Esophagus mucosa (tissue), 1 donor: ENCODE measurements at places on chromosomes 1 and 21. TPM values are rescaled to one million over a fixed set of nuclear protein-coding genes. Genes with fewer than 3 reads are reported as not detected.

Gene OR2T29
- not detected for total RNA-seq

Gene TMEM234
- total RNA-seq = 11.0 TPM

Gene CD1D
- 0.44 TPM for total RNA-seq

Gene C1orf226
- total RNA-seq = 4.8 TPM

Gene LMX1A
- total RNA-seq = 0.04 TPM

Gene HEYL
- 0.44 TPM for total RNA-seq

Gene FAM72D
- 2.8 TPM for total RNA-seq

Gene GNB1
- total RNA-seq = 148 TPM

Gene MLLT11
- 0.80 TPM for total RNA-seq

Gene ALPL
- total RNA-seq = 3.6 TPM

Gene CD1E
- not detected for total RNA-seq

DNA sequence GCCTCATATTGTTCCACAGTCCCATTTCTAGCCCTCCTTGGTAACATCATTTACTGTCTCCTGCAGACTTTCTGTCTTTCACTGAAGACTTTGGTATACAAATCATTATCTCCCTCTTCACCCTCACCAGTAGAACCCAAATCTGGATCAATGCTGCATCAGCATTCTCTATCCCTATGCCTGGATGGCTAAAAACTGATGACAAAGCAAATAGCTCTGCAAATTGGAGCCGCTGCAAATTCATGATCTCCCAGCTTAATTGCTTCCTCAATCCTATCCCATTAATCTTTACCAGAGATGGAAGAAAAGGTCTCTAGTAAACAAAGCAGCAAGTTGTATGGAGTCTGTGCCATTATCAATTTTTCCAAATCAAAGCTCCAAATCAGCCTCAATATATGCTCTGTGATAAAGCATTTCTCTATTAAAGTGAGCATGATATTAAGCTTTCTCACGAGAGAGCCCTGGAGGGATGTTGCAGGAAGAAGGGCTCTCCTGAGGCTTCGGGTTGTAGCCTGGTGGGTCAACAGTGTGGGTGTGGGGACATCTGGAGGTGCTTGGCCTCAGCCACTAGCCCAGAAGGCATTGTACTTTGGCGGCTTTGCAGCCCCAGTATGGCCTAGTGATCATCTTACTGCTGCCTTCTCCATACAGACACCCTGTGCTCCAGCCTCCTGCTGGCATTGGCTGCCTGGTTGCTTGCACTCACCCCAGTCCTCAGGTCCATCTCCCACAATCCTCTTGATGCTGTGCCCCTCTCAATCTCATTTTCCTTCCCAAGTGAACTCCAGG is 46.2 kb upstream of the COL24A1 start:
- ATAC-seq = no peak

DNA sequence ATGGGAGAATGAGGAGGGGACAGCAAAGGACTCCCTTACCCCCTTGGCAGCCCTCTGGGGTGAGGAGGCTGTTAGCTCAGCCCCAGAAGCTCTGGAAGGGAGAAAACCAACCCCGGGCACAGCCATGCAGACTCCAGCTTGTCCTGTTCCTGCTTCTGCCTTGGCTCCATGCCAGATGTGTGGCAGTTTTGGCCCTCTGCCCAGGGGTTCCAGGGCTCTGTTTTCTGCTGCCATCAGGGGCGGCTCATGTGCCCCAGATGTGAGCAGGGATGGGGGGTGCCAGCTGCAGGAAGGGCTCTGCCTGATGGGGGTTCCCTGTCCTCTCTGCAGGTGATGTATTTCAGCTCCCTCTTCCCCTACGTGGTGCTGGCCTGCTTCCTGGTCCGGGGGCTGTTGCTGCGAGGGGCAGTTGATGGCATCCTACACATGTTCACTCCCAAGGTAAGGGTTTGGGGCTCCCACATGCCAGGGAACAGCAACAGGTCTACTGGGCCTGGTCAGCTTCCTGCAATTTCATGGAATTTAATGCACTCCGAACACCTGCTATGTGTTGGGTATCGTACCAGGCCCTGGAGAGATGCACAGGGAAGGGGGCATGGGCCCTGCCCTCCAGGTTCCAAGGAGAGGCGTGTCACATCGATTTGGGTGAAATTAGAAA is 26.1 kb downstream of the SLC6A17 start:
- peak; percentile 21 for ATAC-seq

GRCh38 chr1:210262897-210263272 is 30.3 kb downstream of the SERTAD4 start:
- ATAC-seq = no peak

DNA sequence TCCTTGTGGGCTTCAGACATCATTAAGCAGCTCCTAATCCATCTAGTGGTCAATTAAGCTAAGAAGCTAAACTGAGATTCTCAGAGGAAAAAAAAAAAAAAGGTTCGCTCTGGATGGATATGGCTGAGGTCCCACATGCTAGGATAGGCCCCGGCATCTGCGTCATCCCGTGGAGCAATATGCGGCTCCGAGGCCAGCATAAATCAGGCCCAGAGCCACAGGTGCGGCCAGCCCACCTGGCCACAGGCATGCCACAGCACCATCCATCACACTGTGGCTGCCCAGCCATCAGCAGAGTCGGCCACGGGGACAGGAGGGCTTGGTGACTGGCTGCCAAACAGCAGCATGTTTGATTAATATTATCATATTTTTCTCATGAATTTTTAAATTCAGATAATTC is 106.9 kb upstream of the TIAM1 start:
- ATAC-seq = peak; percentile 20

GRCh38 chr1:109912214-109912861 is 1.7 kb downstream of the CSF1 start:
- no peak for ATAC-seq

DNA sequence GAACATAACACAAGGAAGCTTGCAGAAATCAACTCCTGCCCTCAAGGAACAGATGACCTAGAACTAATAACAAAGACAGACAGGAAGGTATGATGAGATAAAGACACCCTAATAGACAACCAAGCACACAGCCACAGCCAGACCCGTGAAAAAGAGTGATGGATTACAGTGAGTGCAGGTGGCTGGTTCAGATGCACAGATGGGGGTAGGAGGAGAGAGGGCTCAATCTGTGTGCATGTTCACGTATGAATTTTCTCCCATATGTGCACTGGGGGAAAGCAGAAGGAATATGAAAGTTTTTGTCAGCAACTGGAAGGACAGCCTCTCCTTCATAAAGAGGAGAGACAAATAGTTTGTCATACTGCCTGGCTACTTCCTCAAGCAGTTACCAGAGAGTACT is 367.1 kb downstream of the PBX1 start:
- ATAC-seq = no peak

DNA sequence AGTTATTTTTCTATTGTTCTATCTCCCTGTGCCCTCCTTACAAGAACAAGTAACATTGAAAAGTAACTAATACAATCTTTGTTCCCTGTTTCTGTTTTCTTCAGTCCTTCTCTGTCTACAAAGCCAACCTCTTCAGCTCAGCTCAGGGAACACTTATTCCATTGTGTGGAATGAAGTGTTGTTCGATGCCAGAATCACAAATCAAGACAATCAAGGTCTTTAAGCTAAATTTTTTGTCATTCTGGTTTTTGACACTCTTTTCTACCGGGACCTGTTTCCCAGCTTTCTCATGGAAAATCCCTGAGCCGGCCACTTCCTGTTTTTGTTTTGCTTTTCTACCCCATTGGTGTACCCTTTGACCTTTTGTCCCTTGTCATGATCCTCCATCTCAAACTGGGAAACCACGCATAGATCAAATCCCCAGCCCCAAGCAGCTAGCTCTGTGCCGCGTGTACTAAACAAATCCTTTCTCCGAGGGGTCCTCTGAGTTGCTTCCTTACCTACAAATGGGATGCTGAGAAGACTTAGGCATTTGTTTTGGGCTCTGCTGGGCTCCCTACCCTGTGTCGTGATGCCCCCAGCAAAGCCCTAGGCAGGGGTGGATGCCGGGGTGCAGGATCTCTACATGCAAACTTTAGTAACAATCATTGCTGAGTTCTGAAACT is 141.8 kb downstream of the TOMM20 start:
- ATAC-seq = no peak

GRCh38 chr1:108007531-108007930 is 42.6 kb upstream of the VAV3 start:
- peak; percentile 67 for ATAC-seq

- ATAC-seq = no peak
Measured at GRCh38 chr21:38409907-38410306, 88.4 kb downstream of the ERG start.

- ATAC-seq = peak; percentile 64
Measured at GRCh38 chr1:153404768-153405167, 11.6 kb upstream of the S100A7A start.

DNA sequence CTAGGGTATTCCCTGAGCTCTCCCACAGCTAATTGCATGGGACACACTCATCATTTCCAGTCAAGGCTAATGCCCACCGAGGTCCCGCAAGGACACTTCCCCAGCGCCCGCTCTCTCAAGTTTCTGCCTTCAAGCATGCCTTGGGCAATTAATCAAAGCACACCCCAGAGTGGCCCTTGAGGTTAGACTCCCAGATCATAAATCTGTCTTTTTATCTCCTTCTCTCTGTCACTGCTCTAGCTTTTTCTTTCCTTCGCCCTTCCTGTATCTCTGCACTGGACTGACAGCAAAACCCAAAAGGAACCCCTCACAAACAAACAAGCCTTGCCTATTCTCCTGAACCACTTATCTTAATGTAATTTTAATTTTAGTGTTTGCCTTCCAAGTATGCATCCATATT is 7.9 kb upstream of the EXOSC10 start:
- no peak for ATAC-seq

DNA sequence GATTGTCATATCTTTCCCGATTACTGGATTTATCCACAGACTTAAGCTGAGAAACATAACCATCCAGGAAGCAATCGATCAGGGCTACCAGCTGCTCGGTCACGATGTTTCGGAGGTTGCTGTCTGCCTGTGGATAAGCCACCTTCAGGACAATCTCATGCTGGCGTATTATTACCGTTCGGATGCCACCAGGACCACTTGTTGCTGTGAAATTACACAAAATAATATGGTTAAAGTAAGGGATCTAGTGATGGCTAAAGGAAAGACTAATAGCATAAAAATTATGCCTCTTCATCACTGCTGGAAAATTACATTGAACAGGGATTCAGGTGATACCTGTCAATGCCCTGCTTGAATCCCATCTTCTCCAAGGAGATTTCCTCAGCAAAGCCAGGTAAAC is 30.8 kb upstream of the ACTA1 start:
- no peak for ATAC-seq

GRCh38 chr1:26181586-26182382 is 4.5 kb downstream of the CNKSR1 start:
- peak; percentile 85 for ATAC-seq

DNA sequence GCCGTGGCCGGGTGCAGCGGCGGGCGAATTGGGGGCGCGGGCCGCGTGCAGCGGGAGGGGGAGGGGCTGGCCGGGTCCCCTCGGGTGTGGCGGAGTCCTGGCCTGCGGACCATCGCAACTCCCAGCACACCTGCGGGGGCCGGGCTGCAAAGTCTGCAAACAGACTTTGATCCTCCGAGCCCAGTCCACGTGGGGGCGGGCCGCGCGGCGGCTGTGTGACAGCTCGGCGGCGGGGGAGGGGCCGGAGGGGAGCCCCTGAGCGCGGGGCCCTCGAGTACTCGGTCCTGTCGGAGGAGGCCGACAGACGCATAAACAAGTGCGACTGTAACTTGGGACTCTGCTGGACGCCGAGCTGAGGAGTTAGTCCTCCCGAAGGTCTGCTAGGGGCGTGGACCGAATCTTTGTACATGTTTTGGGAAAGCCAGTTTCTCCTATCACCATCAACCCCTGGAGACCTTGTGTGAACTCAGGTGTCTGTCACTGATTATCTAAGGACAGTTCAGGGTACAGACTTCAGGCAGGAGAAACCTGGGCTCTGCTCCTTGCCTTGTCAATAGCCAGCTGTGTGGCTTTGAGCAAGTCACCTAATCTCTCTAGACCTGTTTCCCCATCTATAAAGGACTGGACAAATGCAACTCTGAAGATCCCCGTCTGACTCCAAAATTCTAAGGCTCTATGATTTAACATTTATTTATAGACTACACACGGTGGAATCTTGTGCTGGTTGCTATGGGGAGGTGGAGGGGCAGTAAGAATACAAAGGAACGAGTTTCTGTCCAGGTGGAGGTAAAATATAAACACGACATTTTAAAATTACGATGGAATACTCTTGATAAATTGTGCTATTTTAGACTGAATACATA is 710 bp upstream of the SLC30A1 start:
- peak; percentile 60 for ATAC-seq

DNA sequence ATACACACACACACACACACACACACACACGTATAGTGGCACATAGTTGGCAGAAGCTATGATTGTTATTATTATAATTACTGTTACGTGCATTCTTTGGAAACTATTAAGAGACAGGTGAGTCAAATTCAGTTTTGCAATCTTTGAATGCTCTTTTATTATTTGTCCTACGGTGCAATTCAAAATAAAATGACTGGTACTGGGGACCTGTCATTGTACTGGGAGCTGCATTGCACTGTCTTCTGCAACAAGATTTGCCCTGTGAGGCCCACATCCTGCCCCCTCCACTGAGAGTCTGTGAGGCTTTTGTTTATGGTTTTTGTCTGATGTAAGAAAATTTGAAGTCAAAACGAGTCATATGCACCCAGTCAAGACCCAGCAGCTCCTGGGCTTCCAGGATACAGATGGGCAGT is 1.9 kb downstream of the LY9 start:
- no peak for ATAC-seq

- ATAC-seq = peak; percentile 41
Measured at GRCh38 chr1:40270152-40270834, 12.3 kb downstream of the ZMPSTE24 start.

DNA sequence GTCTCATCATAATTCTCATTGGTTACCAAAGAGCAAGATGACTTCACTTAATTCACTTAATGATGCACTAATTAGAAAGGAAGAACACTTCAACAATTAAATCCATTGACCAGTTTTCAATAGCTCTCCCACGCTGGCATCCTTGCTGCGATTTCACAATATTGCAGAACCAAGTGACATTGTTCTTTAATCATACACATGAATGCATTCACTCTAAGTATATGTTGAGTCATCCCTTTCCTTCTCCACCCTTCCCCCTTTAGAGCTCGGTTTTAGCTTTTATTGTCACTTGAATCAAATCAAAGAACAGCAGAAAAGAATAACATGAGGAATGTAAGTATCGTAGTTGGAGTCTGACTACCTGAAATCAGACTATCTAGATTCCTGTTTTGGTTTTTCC is 233.6 kb upstream of the FMN2 start:
- ATAC-seq = peak; percentile 84

DNA sequence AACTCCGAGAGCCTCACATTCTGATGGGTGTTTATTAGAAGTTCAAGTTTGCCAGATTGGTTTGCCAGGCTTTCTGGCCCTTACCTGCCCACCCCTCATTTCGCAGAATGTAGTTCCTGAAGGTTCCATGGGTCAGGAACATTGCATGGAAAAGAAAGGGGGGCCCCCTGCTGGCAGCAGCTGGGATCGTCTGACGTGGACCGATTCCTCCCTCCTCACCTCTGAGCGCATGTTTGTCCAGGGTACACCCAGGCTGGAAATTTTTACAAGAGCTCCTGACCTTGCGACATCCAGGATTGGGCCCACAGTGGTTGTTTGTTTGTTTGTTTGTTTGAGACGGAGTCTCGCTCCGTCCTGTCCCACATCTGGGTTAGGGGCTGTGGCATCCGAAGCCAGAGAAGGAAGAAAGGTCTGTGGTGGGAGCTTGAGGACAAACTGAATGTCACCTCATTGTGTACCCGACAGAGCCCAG is 126.0 kb upstream of the TMEM51 start:
- ATAC-seq = peak; percentile 52

GRCh38 chr1:236982380-236982779 is 21.9 kb downstream of the MT1HL1 start:
- ATAC-seq = no peak
